ENCODE measurements at places on chromosomes 4 and X.

GRCh38 chrX:118126286-118126685, 9.7 kb upstream of the KLHL13 start:
- no peak for DNase-seq

DNA sequence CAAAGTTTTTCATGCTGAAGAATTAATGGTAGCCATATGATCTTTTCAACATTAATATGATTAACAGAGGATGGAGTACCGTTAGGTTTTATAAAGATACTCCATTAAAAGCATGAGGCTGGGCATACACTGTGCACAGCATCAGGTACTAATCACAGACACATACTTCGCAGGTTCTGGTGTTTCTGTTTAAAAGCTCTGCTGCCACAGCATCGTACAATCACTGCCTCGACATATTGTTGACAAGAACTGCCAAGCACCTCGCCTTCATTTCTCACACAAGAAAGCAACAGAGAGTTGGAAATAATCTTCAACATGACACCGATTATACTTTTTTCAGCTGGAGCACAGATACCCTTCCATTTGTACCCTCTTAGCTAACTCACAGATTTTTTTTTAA, 753.4 kb upstream of the FAM241A start:
- DNase-seq: no peak

DNA sequence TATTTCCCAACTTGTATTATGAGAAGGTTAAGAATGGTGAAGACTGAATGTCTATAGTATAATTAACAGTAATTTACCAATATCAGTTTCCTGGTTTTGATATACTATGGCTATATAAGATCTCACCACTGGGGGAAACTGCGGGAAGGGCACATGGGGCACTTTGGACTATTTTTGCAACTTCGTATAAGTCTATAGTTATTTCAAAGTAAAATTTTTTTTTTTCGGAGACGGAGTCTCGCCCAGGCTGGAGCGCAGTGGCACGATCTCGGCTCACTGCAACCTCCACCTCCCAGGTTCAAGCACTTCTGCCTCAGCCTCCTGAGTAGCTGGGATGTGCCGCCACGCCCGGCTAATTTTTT, 46.1 kb downstream of the CXorf58 start:
- peak; percentile 4 for DNase-seq

- no peak for DNase-seq
Measured at GRCh38 chr4:169677150-169677748, 56.9 kb downstream of the CLCN3 start.

- peak; percentile 70 for DNase-seq
Measured at GRCh38 chrX:71533851-71534561, 1.1 kb downstream of the OGT start.

DNA sequence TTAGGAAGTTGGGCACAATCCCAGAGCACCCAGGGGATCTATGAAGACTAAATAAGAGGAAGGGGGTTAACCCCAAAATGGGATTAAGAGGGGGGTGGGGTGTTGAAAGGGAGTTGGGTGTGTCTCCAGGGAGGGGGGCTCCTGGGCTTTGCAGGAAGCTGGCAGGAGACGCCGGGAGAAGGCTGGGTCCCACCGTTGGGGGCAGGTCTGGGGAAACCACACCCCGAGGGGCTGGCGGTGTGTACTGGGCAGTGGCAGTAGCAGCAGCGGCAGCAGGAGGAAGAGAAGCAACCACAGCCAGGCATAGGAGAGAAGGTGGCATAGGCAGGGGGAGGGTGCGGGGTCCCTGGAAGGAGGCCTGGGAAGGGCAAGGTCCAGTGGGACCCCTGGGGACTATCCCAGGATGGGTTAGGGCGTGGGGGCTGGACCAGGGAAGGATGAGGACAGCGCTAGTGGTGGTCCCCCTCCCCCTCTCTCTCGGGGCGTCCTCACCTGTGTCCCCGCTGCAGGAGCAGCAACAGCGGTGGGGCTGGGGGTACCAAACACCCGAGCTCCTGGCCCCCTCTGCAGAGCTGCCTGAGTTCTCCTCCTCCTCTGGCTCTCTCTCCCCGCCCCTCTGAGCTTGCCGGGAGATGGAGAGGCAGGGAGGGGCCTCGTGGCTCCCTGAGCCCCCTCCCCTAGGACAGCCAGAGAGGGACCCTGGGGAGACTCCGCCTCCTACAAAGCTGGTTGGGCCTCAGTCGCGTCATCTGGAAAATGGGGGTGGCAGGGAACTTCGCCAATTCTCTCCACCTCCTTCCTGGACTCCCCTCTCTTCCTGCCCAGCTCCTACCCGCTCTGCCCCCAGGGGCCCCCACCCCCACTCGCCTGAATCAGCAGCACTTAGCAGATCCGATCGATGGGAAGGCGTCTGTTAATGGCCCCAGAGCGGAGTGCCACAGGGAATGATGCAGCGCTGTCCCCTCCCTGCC, at the start of gene KCND1:
TSS of gene KCND1 (minus strand) at position 596 of the 971 bp plus-strand sequence. CDS start 1,573 bp downstream, outside the sequence.
- peak; percentile 27 for DNase-seq

DNA sequence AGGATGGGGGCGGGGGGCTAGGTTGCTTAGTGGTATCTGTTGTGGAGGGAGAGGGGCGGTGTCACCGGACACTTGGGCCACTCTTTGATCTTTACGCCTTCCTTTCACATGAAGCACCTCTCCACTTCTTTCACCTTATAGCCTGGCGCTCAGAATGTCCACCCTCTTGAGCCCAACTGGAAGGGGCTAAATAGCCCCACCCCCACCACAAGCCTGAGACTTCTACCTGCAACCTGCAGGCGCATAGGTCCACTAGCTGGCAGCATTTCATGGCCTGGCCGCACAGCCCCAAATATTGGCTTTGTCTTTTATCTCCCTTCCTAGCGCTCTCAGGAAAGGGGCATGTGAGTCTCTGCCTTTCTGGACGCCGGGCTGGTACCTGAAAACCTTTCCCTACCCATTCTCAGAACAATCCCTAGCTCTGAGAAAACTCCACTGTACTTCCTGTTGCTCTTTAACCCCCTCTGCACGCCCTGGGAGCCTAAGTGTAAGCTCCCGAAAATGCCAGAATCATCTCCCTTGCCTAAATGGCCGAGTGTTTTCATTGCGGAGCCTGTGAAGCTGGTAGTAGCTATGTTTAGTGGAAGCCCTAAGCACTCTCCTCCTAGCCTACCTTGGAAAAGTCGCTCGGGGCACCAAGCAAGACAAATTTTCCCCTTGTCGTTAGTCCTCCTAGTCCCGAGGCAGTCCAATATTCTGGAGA, 1.2 kb upstream of the TRPC5 start:
- DNase-seq: no peak

DNA sequence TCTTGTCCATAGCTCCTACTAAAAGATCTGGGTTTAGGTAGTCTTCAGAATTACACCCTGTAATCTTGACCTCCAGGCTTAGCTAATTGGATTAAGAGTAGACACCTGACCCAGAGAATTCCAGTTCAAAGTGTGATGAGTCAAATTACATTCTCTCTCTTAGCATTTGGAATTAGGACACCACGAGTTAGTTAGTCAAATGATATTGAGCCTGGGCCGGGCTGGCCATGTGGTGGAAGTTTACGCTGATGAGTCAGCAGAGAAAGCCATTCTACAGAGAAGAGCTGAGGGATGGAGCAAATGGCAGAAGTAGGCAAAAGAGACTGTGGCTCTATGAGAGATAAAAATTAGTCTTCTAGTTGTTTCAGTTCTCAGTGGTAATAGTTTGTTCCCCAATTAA, 31.1 kb downstream of the CEP44 start:
- no peak for DNase-seq

DNA sequence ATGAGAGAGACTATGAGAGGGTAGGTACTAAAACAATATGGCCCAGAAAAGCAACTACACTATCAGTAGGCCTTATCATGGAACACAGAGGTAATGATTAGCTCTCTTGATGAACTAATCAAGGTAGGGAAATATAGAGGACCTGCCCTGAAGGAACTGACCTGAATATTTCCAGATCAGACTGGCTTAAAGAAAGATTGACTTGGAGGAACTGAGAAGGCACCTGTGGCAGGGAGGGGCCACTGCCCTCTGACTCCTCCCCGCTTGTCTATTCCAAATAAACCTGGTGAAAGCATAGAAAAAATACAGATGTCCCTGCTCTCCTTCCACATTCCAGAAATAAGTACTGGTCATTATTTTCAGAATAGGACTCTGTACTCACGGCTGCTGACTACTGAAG, 5.5 kb downstream of the RPS6KA6 start:
- DNase-seq: no peak

DNA sequence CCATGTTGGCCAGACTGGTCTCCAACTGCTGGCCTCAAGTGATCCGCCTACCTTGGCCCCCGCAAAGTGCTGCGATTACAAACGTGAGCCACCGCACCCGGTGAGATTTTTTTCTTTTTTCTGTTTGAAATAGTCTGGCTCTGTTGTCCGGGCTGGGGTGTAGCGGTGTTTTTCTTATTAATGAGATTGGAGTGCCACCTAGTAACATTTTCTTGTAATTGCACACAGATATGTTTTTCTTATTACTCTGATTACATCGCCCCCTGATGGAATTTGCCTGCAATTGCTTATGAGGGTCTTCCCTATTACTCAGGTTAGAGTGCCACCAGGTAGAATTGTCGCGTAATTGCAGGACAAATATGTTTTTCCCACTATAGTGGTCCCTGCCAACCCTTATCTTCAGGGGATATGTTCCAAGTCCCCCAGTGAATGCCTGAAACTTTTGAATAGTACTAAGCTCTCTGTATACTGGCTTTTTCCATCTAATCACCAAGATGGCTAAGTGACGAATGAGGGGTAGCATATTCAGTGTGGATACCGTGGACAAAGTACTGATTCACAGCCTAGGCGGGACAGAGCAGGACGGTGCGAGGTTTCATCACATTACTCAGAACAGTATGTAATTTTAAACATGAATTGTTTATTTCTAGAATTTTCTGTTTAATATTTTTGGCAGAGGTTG, 8.6 kb upstream of the PDHA1 start:
- DNase-seq: no peak

DNA sequence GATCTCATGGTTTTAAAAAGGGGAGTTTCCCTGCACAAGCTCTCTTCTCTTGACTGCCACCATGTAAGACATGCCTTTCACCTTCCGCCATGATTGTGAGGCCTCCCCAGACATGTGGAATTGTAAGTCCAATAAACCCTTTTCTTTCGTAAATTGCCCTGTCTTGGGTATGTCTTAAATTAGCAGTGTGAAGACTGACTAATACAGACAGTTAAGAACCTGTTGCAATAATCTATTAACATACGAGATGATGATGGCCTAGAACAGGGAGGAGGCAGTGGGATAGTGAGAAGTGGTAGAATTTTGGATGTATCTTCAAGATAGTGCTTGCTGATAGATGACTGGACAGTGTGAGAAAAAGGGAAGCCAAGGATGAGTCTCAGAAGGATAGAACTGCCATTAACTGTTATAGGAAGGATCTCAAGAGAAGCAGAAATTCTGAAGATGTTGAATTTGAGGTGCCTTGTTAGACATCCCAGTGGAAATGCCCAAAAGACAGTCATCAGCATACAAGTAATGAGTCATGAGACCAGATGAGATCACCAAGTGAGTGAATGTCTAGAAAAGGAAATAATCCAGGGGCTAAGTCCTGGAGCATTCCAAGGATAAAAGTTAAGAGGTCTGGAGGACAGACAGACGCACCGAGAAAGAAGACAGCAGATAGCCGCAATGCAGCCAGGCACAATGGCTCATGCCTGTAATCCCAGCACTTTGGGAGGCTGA, 38.8 kb upstream of the UGDH start:
- DNase-seq: no peak

DNA sequence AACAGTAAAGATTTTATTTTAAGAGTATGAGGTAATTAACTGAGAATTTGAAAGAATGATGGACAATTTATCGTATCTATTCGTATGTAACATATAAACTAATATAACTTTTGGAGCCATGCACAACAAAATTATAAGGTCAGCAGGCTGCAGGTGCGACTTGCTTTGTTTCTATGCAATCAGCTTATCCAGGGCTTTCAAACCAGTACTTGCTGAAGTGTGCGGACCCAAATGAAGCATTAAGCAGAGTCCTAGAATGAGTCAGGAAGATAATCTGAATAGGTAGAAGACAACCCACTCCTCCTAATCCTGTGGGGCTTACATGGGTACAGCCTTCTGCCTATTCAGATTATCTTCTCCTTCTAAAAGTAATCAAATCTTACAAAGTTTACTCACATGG, 2.1 kb downstream of the NSD2 start:
- no peak for DNase-seq

GRCh38 chrX:137547291-137547690, 18.6 kb upstream of the ZIC3 start:
- no peak for DNase-seq

GRCh38 chr4:186740822-186741221, 17.2 kb upstream of the FAT1 start:
- DNase-seq: no peak

DNA sequence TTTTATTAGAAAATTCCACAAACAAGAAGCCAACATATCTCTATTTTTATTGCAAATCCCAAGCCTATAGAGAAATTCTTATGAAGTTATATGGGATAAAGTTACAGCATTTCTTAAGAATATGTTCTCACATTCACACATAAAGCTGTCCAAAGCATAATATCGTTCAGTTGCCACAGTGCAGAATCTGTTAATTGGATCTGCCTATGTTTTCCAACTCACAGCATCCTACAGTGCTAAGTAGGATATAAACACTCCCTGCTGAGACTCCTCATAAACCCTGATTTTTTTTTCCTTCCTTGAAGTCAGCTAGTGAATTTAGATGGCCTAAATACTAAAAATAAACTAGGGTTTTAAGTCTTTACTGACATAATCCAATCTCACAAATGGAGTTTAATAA, 307.9 kb downstream of the PDGFC start:
- no peak for DNase-seq

GRCh38 chr4:110625576-110626257, 2.8 kb upstream of the PITX2 start:
- DNase-seq: no peak

- DNase-seq: no peak
Measured at GRCh38 chr4:139243448-139244365, 36.3 kb downstream of the MGARP start.

- no peak for DNase-seq
Measured at GRCh38 chr4:78616046-78616498, 64.5 kb downstream of the ANXA3 start.

DNA sequence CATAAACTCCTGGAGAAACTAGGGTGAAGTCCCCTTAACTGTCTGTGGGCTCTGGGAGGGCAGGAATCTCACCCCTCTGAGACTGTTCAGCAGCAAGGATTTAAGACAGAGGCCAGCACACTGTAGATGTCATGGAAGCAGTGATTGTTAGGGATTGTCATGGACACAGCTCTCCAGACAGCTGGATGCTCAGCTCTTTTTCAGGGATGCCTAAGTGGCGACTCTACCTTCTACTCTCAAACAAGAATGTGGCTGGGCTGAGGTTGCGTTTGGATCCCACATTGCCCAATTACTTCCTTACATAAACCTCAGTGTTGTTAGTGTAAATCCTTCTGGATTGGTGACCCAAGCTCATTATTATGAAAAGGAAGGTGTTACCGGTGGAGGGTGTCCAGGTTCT, 291.9 kb upstream of the VCX3A start:
- no peak for DNase-seq

GRCh38 chrX:49272421-49272820, 2.8 kb downstream of the PPP1R3F start:
- peak; percentile 60 for DNase-seq

- DNase-seq: no peak
Measured at GRCh38 chr4:102723511-102723910, 37.3 kb downstream of the MANBA start.

- no peak for DNase-seq
Measured at GRCh38 chr4:76747563-76747962, 150.4 kb downstream of the SOWAHB start.
